ENCODE measurements at places on chromosomes 5 and 9.

- DNase-seq: no peak
These were observed 203.3 kb upstream of the TARS1 start for GRCh38 chr5:33237471-33237870.

DNA sequence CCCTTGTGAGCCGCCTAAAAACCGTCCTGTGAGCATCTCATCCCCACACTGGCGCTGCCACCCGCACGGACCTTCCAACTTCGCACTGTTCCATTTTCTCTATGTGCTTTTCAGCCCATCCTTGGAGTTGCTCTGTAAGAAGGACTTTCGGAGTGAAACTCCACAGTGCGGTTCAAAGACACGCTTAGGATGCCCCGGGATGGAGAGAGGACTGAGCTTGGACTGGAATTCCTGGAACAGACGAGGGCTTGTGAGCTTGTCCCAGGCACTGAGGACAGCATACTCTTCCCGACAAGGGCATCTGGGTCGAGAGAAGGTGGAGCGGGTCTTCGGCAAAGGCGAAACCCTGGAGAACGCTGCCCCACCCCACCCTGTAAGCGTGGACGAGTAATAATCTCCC, 187.8 kb downstream of the MEF2C start:
- DNase-seq: no peak

- no peak for DNase-seq
These were observed at the start of gene TLR4 for GRCh38 chr9:117704024-117704575. Gene TLR4 (plus strand): TSS chr9:117704403. CDS start chr9:117704473, 70 bp downstream.

GRCh38 chr5:97918620-97919019, 735.6 kb upstream of the RIOK2 start:
- no peak for DNase-seq

- DNase-seq: no peak
These were observed 426.8 kb upstream of the CLINT1 start for GRCh38 chr5:158285698-158286097.

DNA sequence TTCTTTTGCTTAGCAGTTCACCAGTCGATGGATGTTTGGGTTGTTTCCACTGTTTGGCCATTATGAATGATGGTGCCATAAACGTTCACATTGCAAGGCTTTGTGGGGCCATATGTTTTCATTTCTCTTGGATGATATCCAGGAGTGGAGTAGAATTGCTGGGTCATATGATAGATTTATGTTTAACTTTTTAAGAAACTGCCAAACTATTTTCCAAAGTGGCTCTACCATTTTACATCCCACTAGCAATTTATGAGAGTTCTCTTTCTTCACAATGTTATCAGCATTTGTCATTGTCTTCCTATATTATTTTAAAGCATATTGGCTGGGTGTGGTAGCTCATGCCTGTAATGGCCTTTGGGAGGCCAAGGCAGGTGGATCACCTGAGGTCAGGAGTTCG, 5.2 kb downstream of the GPR107 start:
- DNase-seq: no peak

- DNase-seq: no peak
These were observed 42.9 kb downstream of the FGF18 start for GRCh38 chr5:171462136-171462927.

Data from activated naive CD4-positive, alpha-beta T cell (primary cell).